ENCODE measurements at places on chromosomes 13 and 19. TPM values are rescaled to one million over a fixed set of nuclear protein-coding genes. Genes with fewer than 3 reads are reported as not detected.

The KLK14 gene
- polyA plus RNA-seq, result not detected

The ATP7B gene
- 0.18 TPM for polyA plus RNA-seq

The IZUMO1 gene
- not detected for polyA plus RNA-seq

The ARL11 gene
- 0.31 TPM for polyA plus RNA-seq

The SMARCA4 gene
- 38.7 TPM for polyA plus RNA-seq

Data from CD8-positive, alpha-beta memory T cell (primary cell).